ENCODE measurements at places on chromosomes 6 and 20.
A peak's percentile ranks its signal among the peaks of the same experiment; 100 is the strongest.

DNA sequence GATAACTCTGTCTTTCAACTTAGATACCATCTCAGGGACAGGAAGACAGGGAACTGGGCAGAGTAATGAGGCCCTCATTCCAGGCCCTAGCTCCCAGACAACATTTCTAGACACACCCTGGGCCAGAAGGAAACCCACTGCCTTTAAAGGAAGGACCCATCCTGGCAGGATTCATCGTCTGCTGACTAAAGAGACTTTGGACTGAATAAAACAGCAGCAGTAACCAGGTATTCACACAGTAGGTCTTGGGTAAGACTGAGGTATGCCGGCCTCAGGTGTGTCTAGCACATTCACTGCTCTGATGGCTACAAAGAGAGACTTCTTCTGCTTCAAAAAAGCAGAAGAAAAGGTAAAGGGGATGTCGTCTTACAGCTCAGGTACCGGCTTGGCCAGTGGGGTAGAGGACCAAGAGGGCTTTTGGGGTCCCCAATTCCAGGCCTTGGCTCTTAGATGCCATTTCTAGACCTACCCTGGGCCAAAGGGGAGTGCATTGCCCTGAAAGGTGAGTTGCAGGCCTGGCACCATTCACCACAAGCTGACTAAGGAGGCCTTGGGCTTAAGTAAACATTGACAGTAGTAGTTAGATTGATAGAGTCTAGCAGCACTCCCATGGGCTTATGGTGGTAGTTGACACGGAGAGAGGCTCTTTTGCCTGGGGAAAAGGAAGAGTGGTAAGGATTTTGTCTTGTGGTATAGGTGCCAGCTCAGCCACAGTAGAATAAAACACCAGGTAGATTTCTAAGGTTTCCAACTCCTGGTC, 13.4 kb downstream of the SNX14 start:
- DNase-seq = no peak

DNA sequence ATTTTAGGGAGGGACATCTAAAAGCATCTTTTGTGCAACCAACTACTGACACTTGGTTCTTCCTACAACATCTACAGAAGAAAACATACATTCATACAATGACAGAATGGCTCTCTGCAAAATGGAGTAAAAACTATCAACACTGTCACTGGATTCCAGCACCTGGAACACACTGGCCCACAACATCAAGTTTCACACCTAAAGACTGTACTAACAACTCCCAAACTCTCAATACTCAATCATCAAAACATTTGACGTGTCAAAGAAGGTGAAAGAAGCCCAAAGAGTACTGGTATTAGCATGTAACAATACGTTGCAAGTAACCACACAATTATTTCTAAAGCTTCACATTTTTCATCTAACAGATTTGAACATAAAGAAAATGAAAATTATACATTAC, 2.1 kb downstream of the CPNE1 start:
- no peak for DNase-seq

- DNase-seq = no peak
Measured at GRCh38 chr6:124541573-124541972, 420.7 kb upstream of the RNF217 start.

DNA sequence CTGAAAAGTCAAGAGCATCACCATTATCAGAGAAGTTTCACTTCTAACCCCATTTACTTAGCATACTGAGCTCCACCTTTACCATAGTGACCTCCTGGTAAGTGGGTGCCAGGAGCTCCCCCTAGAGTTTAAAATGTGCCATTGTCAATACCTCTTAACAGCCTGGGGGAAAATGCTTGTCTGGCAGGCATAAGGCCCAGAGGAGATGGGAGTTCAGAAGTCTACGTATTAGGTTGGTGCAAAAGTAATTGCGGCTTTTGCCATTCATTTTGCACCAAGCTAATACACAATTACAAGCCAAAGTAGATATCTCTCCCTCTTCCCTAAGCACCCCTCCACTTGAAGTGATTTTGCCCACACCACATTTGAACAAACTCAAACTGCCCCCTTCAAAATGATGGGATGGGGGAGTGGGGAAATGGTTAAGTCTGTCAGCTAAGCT, 919.0 kb downstream of the KIF16B start:
- peak; percentile 79 for DNase-seq

DNA sequence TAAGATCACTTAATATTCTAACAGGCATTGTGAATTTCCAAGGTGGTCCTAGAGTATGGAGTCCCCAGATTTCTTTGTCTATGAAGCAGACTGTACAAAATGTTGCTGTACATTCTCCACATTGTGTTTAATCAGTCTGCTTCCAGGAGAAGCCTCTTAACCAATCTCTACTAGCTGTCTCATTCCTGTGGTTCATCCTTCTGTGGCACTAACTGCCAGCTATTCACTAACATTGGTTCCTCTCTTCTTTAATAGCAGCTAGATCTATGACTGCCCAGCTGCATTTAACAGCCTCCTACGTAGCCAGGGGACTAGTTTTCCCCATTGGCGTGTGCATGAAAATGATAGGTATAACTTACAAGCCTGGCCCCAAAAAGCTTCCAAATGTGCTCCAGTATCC, 395.4 kb downstream of the SAMD5 start:
- no peak for DNase-seq

DNA sequence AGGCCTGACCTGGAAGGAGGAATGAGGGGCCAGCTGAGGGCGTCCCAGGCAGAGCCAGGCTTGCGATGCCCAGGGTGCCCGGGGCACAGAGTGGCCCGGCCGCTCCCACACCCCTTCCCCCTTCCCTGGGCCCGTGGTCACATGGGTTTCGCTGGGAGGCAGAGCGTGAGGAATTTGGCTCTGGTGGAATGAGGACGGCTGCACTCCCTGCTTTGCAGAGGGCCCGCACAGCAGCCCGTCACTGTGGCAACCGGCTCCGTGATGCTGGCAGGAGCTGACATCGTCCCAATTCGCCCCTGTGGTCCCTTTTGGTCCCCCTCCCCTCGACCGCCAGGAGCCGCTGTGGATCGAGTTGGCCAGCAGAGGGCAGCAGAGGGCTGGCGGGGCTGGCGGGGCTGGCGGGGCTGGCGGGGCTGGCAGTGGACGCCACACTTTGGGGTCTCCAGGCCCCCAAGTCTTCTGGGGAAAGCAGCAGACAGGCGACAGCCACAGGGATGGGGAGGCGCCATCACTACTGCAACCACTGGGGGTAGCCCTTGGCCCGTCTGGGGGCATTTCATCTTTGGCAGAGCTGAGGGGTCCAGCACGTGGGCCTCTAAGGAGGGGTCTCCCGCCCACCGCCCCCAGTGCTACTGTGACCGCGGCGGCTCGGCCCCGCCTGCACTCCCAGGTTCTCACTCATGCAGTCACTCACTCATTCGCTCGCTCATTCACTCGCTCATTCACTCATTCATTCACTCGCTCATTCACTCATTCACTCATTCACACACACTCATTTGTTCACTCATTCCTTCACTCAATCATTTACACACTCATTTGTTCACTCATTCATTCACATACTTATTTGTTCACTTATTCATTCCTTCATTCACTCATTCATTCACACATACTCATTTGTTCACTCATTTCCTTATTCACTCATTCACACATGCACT, 49.7 kb upstream of the BHLHE23 start:
- peak; percentile 24 for DNase-seq
